Stimulated activated CD4-positive, alpha-beta T cell treated with anti-CD3 and anti-CD28 coated beads, Interleukin-15, amount 100 ng/mL, for 1 hour (primary cell): ENCODE measurements at places on chromosomes 7 and 10.

DNA sequence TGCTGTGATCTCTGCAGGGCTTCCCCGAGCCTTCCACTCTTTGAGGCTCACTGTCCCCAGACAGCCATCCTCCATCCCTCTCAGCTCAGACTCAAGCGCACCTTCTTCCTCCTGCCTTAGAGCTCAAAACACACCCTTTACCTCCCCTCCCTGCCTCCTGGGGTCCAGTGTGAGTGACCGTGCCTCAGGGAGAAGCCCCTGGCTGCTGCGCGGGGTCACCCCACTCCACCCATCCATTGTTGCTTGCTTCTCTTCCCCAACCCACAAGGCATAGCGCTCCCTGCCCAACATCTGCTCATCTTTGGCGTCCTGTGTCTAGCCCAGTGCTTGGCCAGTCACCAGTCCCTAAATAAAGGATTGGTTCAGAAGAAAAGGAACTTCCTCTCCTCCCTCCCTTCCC, 170.3 kb downstream of the TCERG1L start:
- DNase-seq: no peak

GRCh38 chr7:12737373-12737772, 49.9 kb downstream of the ARL4A start:
- DNase-seq: no peak

- DNase-seq: no peak
These were observed 194.3 kb upstream of the PITRM1 start for GRCh38 chr10:3366735-3367405.

GRCh38 chr7:148398844-148399365, 191.7 kb upstream of the C7orf33 start:
- no peak for DNase-seq

- DNase-seq: no peak
These were observed 256.6 kb downstream of the PTEN start for GRCh38 chr10:88120075-88120474.

- no peak for DNase-seq
These were observed 141.7 kb upstream of the CCDC6 start for GRCh38 chr10:60048091-60048501.

- no peak for DNase-seq
These were observed 154.8 kb downstream of the DGKB start for GRCh38 chr7:14747701-14748100.

DNA sequence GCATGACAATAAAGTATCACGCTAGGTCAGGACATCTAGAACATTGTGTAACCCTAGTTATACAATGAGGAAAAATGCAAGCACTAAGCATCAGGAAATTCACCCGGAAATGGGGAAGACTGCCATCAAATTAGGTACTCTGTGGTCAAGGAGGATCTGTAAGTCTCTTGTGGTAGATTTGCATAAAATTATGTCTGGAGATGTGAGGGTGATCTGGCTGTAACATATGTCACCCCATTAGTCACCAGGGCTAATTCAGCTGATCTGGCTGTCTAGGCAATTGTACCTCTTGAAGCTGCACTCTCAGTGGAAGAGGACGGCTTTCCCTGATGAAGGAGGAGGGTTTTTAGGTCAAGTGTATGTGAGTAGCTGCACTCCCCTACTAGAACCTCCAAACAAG, 14.8 kb downstream of the AKR1D1 start:
- no peak for DNase-seq

- DNase-seq: no peak
These were observed 41.3 kb downstream of the PDLIM1 start for GRCh38 chr10:95249467-95249866.

- DNase-seq: no peak
These were observed 91.2 kb upstream of the CCZ1B start for GRCh38 chr7:6917258-6917657.

GRCh38 chr10:127149501-127150081, 46.8 kb downstream of the INSYN2A start:
- DNase-seq: no peak

- no peak for DNase-seq
These were observed 148.5 kb downstream of the KIAA1217 start for GRCh38 chr10:24357344-24358004.

GRCh38 chr7:108347616-108348015, 108.6 kb downstream of the NRCAM start:
- DNase-seq: no peak

DNA sequence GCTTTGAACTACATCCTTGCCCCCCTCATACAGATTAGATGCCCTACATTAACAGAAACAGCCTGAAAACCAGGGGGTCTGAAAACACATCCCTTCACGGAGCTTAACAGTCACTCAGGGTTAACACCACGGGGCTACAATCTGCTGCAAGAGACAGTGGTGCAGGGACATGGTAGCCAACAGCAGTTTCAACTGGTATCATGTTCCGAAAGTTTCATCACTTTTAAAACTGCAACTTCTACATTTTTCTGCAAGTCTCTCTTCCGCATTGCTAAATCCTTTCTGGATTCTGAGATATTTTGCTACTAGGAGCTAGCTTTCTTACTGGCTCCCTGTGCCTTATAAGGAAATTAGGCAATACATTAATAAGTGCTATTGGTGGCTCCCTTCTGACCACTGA, 92.6 kb downstream of the JAZF1 start:
- DNase-seq: no peak

DNA sequence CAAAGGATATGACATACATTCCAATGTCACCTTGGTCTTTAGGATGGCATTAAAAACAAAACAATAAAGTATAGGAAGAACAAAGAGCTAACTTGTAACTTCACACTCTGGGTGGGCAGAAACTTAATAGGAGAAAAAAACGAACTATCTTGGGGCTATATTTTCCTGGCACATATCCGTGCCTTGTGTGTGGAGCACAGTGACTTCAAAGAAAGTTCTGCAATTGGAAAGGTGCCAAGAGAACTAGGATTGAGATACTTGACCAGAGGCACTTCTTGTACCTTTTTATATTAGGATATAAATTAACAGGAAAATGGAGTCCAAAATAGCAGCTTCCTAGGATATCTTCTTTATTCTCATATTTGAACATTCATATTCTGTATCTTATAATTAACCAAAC, 148.4 kb downstream of the SEMA3D start:
- no peak for DNase-seq

- no peak for DNase-seq
These were observed 2.6 kb downstream of the FUOM start for GRCh38 chr10:133355266-133355665.

- no peak for DNase-seq
These were observed 232.2 kb downstream of the CACNA2D1 start for GRCh38 chr7:82211333-82211732.

DNA sequence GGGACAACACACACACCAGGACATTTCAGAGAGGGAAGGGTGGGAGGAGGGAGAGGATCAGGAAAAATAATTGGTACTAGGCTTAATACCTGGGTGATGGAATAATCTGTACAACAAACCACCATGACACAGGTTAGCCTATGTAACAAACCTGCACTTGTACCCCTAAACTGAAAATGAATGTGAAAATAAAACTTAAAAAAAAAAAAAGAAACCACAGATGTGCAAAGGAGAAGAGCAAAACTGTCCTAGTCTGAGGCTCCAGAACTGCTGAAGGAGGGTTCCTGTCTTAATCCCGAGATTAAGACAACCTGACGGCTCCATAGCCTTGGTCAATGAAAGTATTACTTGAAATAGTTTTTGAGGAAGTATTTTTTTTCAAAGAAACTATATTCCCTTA, 423.0 kb downstream of the NEBL start:
- DNase-seq: no peak

DNA sequence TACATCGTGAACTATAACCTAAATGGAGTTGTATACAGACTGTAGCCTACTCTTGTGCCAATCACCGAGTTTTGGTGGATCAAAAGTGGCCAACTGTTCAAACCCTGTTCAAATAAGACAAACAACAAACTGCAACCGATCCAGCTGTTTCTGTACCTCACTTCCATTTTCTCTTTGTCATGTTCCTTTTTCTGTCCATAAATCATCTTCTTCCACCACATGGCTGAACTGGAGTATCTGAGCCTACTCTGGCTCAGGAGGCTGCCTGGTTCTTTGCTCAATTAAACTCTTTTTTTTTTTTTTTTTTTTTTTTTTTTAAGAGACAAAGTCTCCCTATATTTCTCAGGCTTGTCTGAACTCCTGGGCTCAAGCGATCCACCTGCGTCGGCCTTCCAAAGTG, 59.0 kb upstream of the NPVF start:
- DNase-seq: no peak

- DNase-seq: no peak
These were observed 222.6 kb upstream of the KLF14 start for GRCh38 chr7:130956417-130957136.

DNA sequence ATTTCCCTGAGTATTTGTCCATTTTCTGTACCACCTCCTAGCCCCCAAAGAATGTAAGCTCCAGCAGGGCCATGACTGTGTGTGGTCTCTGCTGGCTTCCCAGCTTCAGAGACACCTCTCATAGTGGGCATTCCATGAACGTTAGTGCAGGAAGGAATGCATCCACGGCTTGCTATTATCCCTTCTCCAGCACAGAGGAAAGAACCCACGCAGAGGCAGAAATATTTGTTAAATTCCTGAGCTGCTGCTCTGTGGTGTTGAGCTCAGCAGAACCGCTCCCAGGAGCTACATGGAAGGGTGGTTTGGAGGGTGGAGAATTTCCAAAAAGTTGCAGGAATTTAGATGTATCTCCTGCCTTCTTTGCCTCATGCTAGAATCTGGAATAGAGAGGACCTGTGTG, 275.2 kb downstream of the POU6F2 start:
- no peak for DNase-seq

- DNase-seq: no peak
These were observed 1.6 kb downstream of the CDK14 start for GRCh38 chr7:90597563-90598253.

DNA sequence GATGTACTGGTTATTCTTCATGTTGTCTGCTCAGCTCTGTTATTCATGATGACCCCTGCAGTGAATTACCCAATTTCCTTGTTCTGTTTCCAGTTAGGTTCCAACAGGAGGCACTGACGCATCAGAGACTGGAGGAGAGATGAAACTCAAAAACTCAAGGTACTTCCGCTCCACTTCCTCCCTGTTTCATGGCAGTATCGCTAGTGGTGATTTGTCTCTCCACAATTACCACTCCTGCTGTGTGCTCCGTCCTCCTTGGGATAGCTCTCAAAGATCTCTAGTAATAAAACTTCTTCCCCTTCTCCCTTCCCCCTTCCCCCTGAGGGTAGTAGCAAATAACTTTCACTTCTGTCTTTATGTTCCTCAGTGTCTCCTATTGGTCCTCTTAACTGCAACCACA, 107.4 kb upstream of the ABCB5 start:
- DNase-seq: no peak

GRCh38 chr10:104252368-104252767, 2.3 kb upstream of the GSTO1 start:
- DNase-seq: no peak

- no peak for DNase-seq
These were observed 70.0 kb upstream of the SMIM30 start for GRCh38 chr7:113188396-113188795.

DNA sequence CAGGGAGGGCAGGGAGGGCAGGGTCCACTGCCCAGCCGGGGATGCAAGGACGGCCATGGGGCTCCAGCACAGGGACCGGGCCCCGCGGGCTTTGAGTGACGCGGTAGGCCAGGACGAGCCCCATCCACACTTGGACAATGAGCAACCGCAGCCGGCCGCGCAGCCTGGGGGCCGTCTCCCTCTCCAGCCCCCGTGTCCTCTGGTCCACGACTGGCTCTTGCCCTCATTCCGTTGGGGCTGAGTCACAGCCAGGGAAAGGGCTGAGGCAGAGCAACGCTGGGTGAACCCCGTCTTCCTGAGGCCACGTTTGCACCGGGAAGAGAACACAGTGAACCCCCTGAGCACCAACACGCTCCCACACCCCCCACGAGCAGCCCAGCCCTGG, 23.7 kb downstream of the SHH start:
- DNase-seq: no peak

GRCh38 chr10:31897506-31897905, 31.1 kb downstream of the ARHGAP12 start:
- no peak for DNase-seq

GRCh38 chr7:80309971-80310549, 175.4 kb downstream of the GNAI1 start:
- DNase-seq: no peak

DNA sequence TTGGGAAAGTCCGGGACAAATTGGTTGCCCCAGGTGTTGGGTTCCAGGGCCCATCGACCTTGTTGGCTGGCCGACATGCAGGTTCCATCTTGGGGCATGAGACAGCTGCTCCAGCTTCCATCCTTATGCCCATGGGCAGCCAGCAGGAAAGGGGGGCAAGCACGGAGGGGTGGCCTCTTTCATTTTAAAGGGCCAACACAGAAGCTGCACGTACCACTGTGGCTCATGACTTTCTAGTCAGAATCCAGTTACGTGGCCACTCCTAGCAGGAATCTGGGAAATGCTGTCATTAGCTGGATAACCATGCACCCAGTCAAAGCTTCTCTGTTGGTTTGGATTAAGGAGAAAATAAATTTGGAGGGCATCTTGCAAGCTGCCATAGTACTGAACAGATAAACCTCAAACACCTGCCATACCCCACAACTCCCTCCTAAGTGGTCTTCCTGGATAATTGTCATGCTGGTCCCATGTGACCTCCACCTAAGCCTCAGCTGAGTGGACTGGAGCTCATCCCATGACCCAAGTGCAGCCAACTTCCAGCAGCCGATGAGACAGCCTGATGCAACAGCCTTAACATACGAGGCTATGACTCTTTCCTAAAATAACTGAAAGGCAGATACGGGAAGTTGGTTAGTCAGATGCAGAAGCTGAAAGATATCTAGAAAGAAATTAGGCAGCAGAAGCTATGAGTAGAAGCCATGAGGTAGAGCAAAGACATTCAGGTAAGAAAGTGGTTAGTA, 21.4 kb upstream of the GSDME start:
- DNase-seq: no peak

DNA sequence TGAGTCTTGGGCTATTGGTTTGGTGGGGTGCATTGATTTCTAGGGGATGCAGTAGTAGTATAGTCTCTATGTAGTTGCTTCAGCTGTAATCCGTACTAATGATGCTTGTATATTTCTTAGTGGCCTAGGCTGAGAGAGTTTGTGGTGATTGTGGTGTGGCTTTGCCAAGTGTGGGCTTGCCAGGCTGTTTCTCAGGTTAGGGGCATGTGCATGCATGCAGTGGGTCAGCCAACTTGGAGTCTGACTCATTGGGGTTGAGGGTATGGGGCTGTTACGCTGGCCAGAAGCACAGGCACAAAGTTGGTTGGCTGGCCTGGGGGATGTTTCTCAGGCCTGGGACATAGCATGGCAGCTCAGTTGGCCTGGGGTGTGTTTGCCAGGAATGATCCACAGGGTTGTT, 25.7 kb upstream of the PLA2G12B start:
- no peak for DNase-seq

GRCh38 chr7:35246819-35247218, 7.1 kb downstream of the TBX20 start:
- DNase-seq: no peak

- DNase-seq: no peak
These were observed 136.3 kb downstream of the KCNMA1 start for GRCh38 chr10:77501152-77501845.

- no peak for DNase-seq
These were observed 38.7 kb downstream of the CALML5 start for GRCh38 chr10:5460468-5461202.
